ENCODE measurements at places on chromosomes 11 and 22.

DNA sequence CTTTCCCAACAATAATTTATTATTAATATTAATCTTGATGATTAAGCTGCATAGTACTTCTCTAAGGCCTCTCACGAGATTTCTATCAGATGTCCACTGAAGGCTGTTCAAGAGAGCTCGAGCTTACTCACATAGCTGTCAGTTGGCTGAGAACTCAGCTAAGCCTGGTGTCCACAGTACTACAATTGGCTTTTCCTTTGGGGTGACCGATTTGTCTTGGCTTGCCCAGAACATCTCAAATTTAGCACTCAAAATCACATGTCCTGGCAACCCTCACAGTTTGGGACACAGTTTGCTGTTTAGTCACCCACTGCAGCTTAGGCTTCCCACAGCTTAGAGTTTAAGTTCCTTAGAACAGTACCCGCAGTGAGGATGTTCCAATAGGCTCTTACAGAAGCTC, 96.5 kb downstream of the LUZP2 start:
- DNase-seq, result no peak

- DNase-seq, result no peak
Observed at GRCh38 chr11:69923641-69924307, 104.6 kb upstream of the FGF3 start.

DNA sequence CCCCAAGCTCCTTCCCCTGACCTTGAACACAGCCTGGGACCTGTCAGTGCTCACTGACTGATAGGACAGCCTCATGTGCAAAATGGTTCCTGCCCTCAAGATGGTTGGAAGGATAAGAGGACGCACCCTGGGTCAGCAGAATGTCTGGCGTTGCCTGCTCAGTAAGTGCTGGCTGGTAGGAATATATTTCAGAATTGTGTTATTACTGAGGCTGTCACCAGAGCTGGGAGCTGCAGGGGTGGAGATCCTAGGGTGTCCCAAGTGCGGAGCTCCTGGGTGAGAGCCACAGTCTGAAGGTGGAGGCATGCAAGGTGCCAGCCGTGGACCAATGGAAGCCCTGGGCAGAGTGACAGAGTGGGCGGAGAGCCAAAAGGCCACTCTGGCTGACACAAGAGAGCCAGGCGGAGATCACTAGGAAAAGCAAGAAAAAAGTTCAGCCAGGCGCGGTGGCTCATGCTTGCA, 1.0 kb upstream of the SEC14L4 start:
- DNase-seq, result no peak

- no peak for DNase-seq
Observed at GRCh38 chr11:103147627-103148026, 38.4 kb downstream of the DYNC2H1 start.

GRCh38 chr11:121323046-121323607, 30.6 kb downstream of the SC5D start:
- no peak for DNase-seq

DNA sequence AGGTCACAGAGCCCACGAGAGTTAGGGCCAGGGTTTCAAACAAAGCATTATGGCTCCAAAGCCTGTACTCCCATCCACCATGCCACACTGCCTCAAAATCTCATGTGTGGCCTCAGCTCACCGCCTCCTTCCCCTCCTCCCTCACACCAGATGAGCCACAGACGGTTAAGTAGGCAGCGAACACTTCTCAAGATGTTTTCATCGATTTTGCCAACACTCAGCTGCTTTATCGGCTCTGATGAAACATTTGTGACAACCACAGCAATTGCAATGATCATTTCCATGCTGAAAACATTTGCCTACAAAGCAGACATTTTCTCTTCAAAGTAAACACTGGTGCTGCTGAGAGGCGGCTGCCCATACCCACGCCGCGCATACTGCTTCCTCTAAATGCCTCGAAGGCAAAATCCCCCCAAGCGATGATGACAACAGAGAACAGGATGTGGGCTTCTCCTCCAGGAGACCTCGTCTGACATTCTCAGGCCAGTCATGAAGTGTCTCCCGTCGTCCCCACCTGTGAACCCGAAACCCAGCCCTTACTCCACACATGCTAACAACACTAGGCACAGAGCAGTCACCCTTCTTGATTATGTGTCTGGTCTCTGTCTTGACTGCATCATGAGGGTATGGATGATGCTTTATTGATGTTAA, 599.2 kb downstream of the SOX6 start:
- no peak for DNase-seq

GRCh38 chr11:79864882-79865281, 424.1 kb upstream of the TENM4 start:
- DNase-seq, result no peak

GRCh38 chr22:38240734-38241252, 32.0 kb downstream of the TMEM184B start:
- DNase-seq, result peak; percentile 71

DNA sequence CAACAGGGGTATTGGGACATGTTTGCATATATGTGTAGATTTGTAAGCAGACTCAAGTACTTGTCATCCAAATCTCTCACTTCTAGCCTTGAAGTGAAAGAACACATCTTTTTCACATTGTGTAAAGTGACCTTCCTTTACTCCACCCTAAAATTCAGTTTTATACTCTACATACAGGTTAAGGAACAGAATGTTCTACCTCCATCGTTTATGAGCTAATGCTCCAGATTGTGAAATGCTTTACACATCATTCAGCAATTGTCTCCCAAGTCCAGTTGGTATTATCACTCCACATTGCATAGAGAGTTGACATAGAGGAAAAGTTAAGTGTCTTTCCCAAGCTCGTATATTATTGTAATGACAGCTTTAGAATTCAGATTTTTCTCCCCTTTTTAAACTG, 46.1 kb upstream of the BLID start:
- peak; percentile 60 for DNase-seq

DNA sequence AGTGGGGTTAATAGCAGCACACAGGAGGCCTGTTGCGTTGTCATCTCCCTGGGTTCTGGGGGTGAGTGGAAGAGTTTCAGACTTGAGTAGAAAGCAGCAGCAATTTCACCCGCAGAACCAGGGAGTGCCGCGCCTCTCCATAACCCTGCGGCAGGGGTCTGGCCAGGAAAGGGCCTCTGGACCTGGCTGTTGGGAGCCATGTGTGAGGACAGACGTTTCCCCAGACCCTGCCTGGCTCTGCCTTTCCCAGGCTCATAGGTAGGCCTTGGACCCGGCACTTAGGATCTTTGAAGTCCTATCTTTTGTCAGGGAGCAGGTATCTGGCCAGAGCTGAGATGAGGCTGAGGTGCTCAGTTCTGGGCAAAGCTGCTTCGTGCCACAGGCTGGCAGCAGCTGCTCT, 106.6 kb upstream of the PARVA start:
- no peak for DNase-seq

- DNase-seq, result no peak
Observed at GRCh38 chr22:43569111-43569510, 157.3 kb downstream of the MPPED1 start.

GRCh38 chr11:17012179-17012578, 2.0 kb downstream of the PLEKHA7 start:
- DNase-seq, result no peak

GRCh38 chr22:45230026-45230721, 10.5 kb downstream of the KIAA0930 start:
- DNase-seq, result no peak
